ENCODE measurements at places on chromosomes 11 and 22. TPM values are rescaled to one million over a fixed set of nuclear protein-coding genes. Genes with fewer than 3 reads are reported as not detected.

TRIM64C gene
- total RNA-seq, result not detected

OR6T1 gene
- total RNA-seq, result not detected

MRGPRE gene
- not detected for total RNA-seq

MRPL17 gene
- 67.3 TPM for total RNA-seq

NXPE4 gene
- total RNA-seq, result not detected

KDELR3 gene
- 24.2 TPM for total RNA-seq

CRELD2 gene
- 55.8 TPM for total RNA-seq

DNA sequence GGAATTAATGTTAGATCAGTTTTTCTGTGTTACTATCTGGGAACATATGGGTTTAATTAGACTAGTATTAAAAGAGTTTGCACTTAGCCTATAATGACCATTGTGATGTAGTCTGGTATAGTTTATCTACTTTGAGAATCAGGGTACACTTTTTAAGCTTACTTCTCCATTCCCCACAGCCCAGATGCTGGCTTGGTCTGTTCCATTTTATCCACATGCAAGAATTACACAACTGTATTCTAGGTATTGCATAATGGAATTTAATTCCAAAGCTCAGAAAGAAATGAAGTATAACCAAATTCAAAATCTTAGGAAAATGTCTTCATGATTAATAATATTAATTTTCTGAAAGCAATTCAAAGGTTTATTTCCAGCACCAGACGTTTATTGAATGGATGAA is 122.2 kb upstream of the PDGFD start:
- DNase-seq, result no peak

GRCh38 chr11:126152586-126152985 is 58.9 kb downstream of the RPUSD4 start:
- DNase-seq, result no peak

DNA sequence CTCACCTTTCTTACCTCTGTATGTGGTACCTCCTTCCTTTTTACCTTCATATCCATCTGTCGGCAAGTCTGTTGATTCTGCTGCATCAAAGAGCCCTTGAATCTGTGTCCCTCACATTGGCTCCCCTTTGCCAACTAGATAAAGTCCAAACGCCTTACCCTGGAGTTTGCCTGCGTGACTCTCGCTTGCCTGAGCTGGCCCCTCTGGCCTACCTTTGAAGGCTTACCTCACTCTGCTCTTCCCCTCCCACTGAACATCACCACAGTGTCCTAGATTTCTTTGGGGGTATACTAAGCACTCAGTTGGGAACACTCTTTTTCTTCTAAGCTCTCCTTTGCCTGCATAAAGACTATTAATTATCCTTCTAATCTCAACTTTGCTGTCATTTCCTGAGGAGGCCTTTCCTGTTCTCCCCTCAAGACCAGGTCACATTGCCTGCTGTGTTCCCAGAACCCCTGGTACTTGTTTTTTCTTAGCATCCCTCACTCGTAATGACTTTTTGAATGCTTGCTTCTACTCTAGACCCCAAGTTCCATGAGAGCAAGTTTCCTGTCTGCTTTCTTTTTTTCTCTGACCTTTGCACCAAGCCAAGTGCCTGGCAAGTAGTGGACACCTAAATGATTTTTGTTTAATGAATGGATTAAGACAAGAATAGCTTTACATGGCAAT is 67.8 kb upstream of the ADORA2A start:
- DNase-seq, result no peak

DNA sequence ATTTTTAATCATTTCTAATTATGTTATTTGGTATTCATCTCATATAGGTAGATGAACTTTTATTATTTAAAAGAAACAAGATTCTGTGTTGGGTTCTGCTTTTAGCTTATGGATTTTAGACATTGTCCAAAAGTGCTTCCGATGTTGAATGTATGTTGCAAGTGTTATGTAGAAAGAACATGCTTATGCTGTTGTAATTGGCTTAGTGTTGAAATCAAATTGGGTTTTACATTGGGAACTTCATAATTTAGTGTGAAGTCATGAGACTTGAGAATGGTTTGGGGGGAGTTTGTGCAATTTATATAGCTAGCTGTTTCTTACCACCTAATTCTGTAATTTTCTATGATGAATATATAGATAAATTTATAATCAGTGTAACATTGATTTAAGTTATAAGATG is 3.6 kb downstream of the MTMR3 start:
- no peak for DNase-seq

- no peak for DNase-seq
Observed at GRCh38 chr22:41485033-41485432, 16.1 kb downstream of the ACO2 start.

DNA sequence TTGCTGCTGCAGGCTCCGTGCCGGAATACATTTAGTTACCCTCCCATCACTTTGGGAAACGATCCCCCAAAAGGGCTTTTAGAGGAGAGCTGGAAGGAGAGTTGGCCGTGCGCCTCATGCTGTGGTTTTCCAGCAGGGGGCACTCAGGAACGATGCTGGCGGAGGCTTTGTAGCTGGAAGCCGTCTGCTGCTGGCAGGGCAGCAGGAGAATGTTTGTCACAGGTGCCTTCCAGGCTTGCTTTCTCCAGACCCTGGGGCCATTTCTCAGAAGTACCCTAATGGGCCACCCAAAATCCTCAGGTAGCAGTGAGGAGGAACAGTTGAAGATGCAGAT is 30.0 kb upstream of the CABP7 start:
- no peak for DNase-seq

DNA sequence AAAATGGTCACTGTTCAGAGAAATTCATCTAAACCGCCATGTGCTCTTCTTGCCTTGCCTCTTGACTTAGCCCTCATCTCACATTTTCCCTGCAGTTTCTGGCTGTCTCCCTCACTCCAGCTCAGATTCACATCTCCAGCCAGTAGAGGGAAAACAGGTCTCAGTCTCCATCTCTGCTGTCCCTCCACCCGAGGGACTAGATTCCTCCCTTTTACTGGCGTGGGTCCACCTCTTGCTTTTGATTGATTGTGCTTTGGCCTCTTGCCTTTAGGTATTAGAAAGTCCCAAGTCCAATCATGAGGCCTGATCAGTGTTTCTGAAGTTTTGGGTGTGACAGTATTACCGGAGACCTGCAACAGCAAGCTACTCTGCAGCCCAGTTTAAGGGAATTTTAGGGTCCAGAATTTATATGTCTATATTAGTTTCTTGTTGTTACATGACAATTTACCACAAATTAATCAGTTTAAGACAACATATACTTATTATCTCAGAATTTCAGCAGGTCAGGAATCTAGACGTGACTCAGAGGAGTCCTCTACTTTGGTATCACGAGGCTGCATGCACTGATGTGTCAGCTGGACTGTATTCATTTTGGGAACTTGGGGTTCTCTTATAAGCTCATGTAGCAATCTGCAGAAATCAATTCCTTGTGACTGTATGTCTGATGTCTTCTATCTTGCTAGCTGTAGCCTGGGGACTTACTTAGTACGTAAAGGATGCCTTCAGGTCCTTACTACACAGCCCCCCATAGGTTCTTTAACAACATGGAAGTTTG is 805.2 kb upstream of the CCDC90B start:
- no peak for DNase-seq

DNA sequence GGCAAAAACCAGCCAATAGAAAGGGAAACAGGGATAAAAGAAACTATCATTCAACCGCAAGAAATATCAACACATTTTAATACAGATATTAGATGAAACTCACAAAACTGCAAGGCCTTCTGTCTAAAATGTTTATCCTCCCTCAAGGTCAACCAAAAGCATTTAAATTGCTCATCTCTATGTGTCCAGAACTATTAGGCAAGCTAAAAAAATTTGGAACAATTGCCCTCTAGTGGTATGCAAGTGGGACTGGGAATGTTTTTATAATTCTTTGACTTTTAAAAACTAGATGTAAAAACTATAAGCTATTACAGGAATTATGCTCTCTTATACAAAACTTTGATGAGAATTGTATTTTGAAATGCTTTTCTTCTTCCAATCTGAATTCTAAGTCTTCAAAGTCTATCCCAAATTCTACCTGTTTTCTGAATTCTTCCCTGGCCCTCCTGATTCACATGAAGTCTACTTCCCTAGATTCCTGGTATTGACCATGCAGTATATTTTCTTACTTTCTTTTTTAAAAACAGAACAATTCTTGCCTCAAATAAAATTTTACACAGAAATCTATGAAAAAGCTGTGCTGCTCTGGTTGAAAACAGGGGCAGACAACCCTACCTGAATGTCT is 4.9 kb downstream of the CWC15 start:
- DNase-seq, result no peak

DNA sequence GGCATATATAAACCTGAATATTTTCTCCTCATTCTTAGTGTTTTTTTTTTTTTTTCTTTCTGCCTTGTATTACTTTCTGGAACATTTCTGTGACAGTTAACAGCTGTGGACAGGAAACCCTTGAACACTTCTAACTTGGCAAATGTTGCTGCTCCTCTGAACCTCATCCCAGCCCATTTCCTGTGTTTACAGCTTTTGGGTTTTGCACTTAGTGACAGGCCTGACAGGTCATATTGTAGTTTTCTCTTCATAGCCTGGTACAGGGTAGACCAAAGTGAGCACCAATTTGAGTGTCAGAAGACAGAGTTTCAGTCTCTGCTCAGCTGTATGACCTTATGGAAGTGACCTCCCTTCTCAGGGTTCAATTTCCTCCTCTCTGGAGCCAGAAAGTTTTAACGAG is 91.6 kb downstream of the STIM1 start:
- DNase-seq, result no peak

DNA sequence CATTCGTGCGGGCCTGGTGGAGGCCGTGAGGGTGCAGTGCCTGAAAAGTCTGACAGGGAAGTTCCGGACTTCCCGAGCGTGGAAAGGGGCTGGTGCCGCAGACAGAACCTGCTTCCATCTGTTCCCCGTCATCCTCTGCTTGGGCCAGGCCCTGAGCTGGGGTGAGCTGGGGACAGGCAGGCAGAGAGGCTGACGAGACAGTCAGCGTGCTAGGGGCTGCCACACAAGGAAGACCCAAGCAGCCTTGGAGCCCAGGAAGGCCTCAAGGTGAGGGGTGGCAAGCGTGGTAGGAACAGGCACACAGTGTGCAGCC is 25.5 kb downstream of the NADSYN1 start:
- DNase-seq, result no peak

DNA sequence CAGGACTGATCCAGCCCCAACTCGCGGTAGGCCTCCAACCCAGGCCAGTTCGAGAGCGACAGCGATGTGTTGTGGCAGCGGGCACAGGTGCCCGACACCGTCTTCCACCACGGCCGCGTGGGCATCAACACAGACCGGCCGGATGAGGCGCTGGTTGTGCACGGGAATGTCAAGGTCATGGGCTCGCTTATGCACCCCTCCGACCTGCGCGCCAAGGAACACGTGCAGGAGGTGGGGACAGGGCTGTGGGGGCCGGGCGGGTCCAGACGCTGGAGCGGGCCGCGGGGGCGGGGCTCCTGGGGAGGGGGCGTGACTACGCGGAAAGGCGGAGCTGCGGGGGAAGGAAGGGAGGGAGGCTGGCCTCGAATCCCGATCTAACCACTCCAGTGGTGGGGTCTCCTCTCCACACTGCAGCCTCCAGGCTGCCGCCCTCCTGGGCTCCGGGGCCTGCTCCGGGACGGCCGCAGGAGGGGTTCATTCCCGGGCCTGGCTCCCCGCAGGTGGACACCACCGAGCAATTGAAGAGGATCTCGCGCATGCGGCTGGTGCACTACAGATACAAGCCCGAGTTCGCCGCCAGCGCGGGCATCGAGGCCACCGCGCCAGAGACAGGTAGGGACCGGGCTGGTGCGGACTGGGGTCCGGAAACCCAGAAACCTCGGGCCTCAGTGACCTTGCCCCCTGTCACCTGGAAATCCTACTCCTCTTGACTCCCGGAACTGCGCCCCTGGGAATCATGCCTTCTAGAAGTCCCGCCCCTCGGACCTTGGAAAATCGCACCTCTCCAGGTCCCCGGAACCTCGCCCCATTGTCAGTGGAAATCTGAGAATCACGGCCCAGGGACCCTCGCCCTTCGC is 14.9 kb downstream of the TMEM258 start:
- no peak for DNase-seq

DNA sequence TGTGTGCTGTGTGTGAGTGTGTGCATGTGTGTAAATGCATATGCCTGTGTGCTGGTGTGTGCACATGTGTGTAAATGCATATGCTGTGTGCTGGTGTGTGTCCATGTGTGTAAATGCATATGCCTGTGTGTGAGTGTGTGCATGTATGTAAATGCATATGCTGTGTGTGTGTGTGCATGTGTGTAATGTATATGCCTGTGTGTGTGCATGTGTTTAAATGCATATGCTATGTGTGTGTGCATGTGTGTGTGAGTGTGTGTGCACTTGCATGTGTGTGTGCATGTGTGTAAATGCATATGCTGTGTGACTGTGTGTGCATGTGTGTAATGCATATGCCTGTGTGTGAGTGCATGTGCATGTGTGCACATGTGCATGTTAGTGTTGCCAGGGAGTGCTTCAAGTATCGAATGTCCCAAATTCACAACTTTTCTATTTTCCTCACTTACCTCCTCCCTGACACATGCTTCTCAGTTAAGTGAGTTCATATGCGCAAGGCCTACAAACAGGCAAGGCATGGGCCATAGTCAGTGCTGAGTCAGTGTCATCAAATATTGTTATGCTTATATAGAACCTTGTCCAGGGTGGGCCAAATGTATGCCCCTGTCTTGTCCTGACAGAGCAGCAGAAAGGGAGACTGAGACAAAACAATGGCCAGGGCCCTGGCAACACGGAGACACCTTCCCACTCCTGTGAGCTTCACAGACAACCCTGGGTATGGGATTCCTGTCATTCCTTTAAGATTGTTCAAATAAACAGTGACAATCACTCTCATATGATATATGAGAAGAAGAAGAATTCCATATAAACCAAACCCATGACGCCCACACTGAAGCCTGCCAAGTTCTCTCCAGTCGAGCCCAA is 38.6 kb downstream of the GGTLC2 start:
- no peak for DNase-seq

DNA sequence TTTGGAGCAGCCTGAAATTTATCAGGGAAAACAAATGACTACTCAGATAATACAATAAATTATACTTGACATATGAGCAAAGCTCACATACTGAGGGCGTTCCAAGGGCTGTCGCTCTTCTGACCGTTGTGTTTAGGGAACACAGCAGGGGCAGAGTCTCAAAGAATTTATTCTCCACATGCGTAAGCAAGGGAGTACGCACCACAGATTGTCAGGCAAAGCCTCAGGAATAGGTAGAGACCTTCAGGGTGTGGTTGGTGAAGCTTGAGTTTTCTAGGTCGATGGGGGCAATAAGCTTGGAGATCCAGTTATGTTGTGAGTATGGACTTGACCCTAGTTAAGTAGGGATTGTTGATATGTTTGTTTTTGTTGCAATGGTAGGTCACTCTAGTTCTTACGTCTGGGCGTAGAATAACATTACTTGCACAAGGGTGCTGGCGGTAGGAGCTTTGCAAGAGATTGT is 830 bp downstream of the ACAT1 start:
- no peak for DNase-seq

Data from type B pancreatic cell (in vitro differentiated cells).